Chondrocyte (in vitro differentiated cells): ENCODE measurements at places on chromosomes 6 and 20.

DNA sequence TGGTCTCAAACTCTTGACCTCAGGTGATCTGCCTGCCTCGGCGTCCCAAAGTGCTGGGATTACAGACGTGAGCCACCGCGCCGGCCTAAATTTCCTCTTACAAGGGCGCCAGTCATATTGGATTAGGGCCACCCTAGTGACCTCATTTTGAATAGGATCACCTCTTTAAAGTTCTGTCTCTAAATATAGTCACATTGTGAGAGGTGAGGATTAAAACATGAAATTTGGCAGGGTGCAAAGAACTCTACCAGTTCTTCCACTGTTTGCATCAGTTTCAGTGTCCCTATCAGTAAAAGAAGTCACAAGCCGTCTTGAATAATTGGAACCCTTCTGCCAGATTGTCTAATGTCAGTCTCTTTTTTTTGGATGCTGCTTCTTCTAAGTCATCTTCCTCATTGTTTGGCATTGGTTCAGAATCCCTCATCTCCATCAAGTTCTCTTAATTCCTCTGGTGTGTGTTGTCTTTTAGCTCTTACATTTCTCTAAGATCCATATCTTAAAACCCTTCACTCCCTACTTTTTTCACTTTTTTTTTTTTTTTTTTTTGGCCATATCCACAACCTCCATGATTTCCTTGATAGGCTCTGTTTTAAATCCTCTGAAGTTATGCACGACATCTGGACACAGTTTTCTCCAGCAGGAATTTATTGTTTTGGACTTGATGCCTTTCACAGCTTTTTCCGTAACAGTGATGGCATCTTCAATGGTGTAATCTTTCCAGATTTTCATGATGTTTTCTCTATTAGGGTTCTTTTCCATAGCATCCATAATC, 56.8 kb downstream of the NCOA3 start:
- DNase-seq = no peak

DNA sequence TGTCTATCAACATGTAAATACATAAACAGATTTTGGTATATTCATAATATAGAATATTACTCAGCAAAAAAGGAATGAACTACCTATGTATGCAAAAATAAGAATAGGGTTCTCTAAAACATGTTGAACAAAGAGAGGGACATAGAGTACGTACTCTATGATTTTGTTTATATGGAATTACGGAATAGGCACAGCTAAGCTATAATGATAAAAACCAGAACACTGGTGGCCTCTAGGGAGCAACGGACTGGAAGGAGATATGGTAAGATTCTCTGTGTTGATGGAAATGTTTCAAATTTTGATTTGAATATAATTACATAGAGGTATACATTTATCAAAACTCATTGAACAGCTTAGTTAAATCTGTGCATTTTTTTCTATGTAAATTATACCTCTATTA, 19.6 kb downstream of the ADGRG6 start:
- no peak for DNase-seq

- no peak for DNase-seq
Measured at GRCh38 chr6:34688956-34689355, 7.6 kb downstream of the ILRUN start.

DNA sequence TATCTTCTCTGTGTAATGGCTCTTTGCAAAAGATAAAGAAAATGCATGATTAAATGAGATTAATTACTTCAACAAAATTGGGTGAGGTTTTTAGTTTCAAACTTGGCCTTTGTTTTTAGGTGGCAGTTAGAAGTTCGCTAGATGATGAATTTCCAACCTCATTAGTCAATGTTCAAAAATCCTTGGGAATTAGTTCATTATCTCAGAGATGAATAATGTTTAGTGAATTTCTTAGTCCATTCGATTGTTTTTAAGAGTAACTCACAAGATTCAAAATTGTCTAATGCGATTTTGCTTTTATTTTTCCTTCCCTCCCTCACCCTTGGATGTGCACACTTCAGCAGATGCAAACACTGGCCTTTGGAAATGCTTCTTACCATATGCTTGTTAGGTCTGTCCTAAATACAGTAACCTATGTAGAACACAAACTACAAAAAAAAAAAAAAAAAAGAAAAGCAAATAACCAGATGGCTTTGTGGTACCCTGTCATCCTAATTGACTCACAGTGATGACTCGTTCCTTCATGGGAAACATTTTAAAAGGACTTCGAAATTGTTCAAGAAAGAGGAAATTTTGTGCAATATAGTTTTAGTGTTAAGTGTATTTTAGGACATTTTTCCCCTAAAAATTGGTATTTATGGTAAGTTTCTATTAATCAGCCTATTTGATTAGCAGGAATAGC, 66.7 kb downstream of the FAM229B start:
- no peak for DNase-seq

GRCh38 chr6:43376551-43376981, 7.1 kb upstream of the ZNF318 start:
- no peak for DNase-seq

DNA sequence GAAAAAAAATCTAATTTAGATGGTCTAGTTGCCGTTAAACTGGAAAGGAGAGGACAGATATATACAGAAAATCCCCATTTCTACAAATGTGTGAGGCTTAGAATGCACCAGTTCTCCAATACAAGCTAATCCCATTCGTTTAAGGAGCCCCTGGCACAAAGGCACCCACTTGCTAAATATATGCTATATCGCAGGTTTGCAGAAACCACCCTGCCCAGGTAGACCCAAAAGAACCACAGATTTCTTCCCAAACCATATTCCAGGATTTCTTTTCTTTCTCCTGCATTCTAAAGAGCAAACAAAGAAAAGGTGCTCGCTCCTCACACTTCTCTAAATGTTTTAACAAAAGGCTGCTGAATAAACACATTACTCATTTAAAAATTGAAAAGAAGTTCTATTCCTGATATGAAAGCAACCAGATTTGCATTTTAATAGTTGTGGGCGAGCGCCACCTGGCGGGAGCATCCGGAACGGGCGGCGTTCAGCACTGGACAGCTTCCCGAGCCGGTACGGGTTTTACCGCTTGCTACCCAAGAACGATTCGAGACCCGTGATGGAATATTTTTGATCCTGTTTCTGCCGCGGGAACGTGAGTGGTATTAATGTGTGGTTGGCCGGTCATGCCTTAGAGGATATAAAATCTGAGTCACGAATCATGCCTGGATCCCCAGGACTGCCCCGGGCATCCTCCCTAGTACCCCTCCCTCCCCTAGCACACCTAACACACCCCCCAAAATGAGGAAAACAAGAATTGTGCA, 2.1 kb downstream of the PTPRT start:
- DNase-seq = no peak

GRCh38 chr6:8855411-8855810, 420.1 kb upstream of the SLC35B3 start:
- no peak for DNase-seq

GRCh38 chr6:106642476-106642875, 13.1 kb downstream of the QRSL1 start:
- no peak for DNase-seq

DNA sequence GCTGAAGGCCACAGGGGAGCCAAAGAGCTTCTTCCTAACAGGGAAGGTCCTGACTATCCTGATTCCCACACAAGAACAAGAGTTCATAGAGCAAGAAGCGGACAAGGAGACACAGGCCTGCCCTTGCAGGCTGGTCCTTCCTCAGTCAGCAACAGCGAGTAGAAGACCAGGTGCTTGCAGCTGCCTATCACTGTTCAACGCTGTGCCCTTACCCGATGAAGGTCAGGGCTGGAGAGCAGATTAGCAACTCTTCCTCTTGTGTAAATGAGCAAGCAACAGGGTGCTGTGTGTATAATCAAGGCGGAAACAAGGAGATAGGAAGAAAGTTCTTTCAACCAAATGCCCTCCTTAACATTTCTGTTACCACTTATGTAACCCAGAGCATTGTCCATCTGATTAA, 115.3 kb upstream of the SPACA1 start:
- no peak for DNase-seq

GRCh38 chr20:1331101-1331500, 2.2 kb upstream of the SDCBP2 start:
- no peak for DNase-seq

DNA sequence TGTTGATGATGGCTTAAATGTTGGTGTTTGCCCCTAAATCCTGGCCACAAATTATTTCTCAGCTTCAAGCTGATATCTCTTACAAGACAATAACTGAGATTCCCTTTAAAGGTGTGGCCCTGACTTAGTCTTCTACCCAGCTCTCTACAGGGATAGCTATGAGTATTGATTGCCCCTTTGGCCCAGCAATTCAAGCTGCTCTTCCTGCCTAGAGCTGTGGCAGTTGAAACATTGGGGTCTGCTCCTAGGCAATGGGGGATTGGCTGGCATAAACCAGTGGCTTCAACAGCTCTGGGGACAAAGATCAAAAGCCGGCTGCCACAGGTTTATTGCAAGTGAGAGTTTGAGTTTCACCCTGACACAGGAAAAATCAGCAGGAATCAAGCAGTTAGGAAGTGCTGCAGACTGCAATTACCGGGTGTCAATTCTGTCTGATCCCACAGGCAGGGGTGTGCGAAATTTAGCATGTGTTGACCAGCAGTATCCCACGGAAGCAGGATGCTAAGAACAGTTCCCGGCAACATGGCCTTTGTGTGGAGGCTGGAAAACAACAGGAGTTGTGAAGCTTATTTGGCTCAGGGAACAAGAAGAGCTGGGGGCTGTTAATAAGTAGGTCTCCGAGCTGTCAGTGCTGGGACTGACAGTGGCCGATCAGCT, 66.2 kb upstream of the IYD start:
- DNase-seq = no peak

GRCh38 chr6:803191-803977, 110.4 kb upstream of the EXOC2 start:
- DNase-seq = no peak

DNA sequence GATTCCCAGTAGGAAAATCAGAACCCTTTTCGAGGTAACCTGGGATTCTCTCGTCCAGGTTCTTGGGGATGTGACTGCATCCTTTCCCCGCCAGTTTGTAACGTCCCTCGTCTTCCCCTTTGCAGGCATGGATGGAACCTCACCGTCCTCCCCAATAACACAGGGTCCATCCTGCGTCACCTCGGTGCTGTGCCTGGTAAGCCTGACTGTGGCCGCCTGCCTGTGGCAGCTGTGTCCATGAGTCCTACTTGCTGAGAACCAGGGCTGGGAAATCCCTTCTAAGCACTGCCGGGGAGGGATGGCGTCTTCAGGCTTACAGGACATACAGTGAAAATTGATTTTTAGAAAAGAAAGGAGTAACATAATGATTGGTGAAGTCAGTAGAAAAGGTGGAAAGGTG, 155.6 kb downstream of the DTNBP1 start:
- DNase-seq = no peak

GRCh38 chr20:64025101-64025825, 10.7 kb upstream of the C20orf204 start:
- no peak for DNase-seq

- no peak for DNase-seq
Measured at GRCh38 chr6:147904416-147904815, 395.9 kb downstream of the SAMD5 start.

- DNase-seq = no peak
Measured at GRCh38 chr20:20410678-20411077, 42.8 kb downstream of the INSM1 start.

DNA sequence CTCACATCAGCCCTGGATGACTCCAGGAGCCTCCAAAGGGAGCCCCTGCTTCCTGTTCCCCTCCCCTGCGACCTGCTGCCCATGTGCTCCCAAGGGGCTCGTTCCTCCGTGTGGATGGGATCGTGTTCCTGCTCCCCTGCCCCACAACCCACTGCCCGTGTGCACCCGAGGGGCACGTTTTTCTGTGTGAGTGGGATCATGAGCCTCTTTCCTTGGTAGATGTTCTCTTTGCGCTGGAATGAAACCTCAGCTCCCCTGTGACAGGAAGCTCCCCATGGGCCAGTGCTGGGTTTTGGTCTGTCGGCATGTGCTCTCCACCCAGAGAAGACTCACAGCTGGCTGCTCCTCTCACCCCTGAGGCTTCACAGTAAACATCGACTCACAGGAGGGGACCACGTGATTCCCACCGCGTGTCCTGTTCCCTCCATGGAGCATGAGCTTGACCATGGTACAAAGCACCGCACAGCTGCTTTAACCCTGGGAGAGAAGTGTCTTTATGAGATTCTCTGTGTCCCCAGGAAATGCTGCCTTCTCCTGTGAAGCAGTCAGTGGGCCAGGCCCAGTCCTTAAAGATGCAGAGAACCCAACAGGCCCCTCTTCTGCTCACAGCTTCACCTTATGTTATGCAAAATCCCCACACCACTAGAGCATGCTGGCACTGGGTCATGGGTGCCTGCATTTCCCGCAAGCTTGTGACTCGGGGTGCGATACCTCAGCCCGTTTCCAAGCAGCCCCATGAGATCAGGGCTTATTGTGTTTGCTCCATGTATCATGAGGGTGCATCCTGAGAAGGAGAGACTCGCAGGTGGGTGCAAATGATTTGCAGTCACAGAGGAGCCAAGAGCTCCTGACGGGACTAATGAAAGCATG, 215.1 kb downstream of the ERMARD start:
- DNase-seq = no peak

DNA sequence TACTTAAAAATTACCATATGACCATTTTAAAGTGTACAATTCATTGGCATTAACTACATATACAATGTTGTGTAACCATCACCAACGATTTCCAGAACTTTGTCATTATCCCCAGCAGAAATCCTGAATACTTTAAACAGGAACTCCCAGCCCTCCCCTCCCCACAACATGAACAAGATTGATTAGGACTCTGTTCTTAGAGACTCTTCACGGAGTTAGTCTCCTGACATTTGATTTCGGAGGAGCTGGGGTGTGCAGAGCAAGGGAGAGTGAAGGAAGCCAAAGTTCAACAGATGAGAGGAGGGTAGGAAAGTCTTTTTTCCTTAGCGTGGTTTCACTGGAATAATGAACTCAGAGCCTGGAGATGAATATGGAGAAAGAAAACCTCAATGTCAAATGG, 17.2 kb upstream of the QKI start:
- DNase-seq = no peak

DNA sequence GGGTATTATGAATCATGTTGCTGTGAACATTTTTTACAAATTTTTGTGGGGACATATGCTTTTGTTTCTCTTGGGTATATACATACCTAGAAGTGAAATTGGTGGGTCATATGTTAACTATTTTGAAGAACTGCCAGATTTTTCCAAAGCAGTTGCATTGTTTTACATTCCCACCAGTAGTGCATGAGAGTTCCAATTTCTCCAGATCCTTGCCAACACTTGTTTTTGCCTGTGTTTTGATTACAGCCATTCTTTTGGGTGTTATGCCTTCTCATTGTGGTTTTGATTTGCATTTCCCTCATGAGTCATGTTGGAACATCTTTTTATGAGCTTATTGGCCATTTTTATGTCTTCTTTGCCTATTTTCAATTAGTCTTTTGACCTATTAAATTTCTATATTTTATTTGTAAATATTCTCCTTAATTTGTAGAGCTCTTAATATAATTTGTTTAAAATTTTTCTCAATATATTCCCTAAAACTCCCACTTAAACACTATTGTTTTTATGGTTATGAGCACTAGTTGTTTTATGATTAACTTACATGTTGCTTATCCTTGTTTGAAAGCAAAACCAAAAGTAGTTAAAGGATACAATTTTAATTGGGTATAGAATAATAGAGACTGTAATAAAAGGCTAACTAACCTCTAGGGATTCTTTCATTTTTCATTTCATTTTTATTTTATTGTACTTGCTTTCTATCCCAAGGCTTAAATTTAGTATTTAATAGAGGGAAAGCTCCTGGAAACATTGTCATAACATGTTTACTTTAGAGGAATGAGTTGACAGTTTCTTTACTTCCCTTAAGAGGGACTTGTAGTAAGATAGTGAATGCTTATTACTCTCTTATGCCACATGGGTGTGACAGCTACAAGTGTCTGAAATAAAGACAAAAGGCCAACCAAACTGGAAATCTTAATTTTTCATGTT, 5.5 kb downstream of the UBR2 start:
- DNase-seq = no peak
